ENCODE measurements at places on chromosomes 5 and 9.

- DNase-seq = no peak
Observed at GRCh38 chr9:122033775-122034373, 59.2 kb downstream of the TTLL11 start.

DNA sequence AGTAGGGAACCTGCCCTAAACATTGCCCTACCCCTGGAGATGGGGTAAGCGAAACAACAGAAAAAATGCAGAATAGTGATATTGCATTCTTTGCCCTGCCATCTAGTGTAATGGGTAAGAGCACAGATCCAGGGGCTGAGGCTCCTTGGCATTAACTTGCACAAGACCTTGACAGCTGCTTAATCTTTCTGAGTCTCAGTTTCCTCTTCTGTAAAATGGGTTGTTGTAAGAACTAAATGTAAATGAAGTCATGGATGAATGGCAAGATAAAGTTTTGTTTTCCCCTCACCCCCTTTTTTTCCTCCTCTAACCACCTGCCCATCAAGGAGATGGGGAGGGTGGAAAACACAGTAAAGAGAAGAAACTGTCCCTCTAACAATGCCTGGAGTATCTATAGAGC lies 47.7 kb upstream of the ZNF366 start:
- DNase-seq = no peak

GRCh38 chr9:28341913-28342312 lies 768.6 kb upstream of the C9orf72 start:
- no peak for DNase-seq

GRCh38 chr5:69489246-69489645 lies 3.3 kb upstream of the OCLN start:
- no peak for DNase-seq

DNA sequence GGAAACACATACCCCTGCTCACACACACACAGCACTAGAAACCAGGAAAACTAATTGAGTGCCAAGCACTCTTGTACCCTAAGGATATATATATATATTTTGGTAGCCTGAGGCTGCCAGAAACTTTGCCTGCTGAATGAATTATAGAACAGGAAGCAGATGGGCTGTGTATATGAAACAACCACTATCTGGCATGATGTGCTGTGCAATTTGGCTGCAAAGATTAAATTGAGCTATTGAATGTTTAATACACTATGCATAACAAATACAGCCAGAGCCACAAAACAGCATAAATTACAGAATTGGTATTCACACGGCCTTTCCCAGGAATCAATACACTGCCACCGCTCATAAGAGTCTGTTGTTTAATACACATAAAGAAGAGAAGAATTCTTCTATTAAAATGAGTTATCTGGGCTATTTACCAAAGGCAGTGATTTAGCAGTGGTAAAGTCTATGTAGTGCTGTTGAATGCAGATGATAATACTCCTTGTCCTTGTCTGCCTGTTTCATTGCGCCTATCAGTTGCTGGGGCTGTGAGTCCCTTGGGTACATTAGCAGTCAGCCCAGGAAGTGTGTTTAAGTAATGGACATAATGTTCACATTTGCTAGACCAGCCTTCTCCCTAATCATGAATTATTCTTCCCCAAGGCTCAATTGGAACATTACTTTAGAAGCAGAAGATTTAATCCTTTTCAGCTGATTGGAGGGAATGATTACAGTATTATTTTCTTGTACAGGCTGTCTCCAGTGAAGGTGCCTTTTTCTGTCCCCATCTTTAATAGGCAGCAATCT lies 294.3 kb downstream of the TLE1 start:
- DNase-seq = no peak

DNA sequence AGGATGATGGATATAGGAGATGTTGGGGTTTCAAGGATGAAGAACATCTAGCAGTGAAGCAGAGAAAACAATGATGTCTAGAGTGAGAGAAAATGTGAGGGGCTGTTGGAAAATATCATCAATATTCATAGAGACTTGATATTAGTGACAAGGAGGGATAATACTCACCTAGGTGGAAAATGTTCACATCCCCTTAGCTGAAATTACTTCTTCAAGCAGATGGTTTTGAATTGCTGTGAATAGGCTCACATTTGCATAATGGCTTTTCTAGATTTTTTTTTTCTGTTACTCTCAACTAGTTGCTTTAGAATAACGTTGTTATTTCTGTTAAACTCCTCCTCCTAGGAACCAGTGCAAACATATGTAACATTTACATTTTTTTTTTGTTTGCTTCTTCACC lies 61.6 kb upstream of the MAP1B start:
- no peak for DNase-seq

- DNase-seq = no peak
Observed at GRCh38 chr9:72480921-72481320, 40.5 kb upstream of the TMC1 start.

DNA sequence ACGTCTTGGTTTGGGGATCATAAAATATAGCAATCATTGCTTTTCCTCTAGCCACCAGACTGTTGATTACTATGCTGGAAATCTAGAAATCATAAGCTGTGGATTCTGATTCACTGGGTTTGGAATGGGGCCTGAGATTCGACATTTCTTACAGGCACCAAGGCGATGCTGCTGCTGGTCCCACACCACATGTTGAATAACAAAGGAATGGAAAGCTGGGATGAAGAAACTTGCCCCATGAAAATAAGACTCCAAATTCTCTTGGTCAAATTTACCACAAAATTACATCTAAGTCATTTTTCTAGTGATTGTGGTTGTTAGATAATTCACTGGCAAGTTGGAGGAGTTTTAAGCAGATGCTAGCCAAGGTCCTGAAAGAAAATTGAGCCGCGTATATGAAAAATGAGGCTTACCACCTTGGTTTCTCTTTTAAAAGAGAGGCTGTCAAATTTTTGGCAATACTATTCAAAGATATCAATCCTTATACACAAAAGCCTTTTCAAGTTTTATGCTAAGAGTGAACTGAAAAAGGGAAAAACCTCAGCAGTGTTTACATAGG lies 23.0 kb upstream of the MEIKIN start:
- no peak for DNase-seq

All from CD4-positive, alpha-beta T cell treated with Interleukin-4 for 1 hour (primary cell).